ENCODE measurements at places on chromosomes 6 and 20. TPM values are rescaled to one million over a fixed set of nuclear protein-coding genes. Genes with fewer than 3 reads are reported as not detected.
A peak's percentile ranks its signal among the peaks of the same experiment; 100 is the strongest.

DNA sequence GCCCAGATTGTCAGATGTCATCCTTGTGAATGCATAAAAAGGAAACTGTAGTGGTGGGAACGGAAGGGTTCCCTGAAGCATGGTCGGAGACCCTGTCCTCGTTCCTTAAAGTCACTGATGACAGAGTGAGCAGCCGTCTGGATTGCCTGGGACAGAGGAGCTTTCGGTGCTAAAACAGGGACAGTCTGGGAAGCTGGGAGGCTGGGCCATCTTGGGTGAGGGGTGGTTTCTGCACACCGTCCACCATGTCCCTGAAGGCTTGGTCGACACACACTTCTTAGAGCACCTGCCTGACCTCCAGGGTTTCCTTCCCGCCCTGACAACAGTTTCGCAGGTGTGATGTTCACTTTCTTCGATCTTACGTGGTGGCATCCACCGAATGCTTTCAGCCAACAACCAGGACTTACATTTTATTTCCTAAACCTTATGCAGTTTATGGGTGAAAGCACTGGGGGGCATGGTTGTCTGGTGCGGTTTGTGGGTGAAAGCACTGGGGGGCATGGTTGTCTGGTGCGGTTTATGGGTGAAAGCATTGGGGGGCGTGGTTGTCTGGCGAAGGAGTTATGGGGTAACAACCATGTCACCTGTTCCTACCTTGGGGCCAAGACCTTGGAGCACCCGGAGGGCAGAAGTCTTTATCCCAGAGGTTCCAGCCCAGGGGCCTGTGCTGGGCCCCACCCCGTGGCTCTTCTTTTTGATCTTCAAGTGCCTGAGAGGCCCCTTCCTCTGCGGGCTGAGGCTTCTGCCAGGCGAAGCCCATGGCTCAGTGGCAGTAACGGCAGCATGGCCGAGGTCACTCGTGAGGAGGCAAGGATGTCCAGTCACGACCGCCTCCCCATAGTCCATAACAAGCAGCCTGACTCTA is 81.7 kb upstream of the FRMD1 start:
- no peak overlapping the region for H3K27ac ChIP-seq
- H3K36me3 ChIP-seq: no peaks in the 10 kb centered on the region
- H3K4me1 ChIP-seq: no peaks in the 10 kb centered on the region

Gene CYP24A1
- not detected for polyA plus RNA-seq

Gene TMEM200A
- polyA plus RNA-seq: not detected

DNA sequence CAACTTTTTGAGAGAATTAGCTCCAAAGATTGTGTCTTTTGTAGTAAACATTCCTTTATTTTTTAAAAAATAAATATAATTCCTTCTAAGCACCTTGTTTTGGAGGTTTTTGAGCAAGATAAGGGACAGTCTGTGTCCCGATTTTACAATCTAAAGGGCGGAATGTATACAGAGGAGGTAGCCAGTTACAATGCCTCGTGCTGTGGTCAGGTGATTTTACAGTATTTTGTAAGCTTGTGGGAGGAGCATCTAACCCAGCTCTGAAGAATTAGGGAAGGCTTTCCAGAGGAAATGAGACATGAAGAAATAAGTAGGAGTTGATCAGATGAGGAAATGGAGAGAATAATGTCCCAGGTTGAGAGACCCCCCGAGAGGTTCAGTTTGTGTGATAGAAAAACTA is 1.3 kb downstream of the HINT3 start:
- peaks cover 5% of the 10 kb centered on the region for H3K27me3 ChIP-seq
- no peak for DNase-seq
- peaks cover under 1% of the 10 kb centered on the region for H3K4me1 ChIP-seq
- H3K4me3 ChIP-seq: no peak overlapping the region
- H3K27ac ChIP-seq: no peak overlapping the region

Gene ZNF334
- polyA plus RNA-seq: not detected

DNA sequence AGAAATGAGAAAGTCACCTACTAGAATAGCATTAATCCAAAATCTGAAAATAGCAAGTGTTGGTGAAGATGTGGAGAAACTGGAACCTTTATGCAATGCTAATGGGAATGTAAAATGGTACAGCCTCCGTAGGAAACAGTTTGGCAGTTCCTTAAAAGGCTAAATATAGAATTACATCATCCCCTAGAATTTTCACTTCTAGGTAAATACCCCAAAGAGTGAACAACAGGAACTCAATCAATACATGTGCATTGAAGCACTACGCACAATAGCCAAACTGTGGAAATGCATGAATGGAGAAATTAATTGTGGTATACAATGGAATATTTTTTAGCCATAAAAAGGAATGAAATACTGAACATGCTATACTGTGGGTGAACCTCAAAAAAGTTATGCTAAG is 982.0 kb upstream of the FLRT3 start:
- H3K4me1 ChIP-seq: peaks cover 76% of the 10 kb centered on the region
- H3K4me3 ChIP-seq: no peak overlapping the region
- no peaks in the 10 kb centered on the region for H3K36me3 ChIP-seq

DNA sequence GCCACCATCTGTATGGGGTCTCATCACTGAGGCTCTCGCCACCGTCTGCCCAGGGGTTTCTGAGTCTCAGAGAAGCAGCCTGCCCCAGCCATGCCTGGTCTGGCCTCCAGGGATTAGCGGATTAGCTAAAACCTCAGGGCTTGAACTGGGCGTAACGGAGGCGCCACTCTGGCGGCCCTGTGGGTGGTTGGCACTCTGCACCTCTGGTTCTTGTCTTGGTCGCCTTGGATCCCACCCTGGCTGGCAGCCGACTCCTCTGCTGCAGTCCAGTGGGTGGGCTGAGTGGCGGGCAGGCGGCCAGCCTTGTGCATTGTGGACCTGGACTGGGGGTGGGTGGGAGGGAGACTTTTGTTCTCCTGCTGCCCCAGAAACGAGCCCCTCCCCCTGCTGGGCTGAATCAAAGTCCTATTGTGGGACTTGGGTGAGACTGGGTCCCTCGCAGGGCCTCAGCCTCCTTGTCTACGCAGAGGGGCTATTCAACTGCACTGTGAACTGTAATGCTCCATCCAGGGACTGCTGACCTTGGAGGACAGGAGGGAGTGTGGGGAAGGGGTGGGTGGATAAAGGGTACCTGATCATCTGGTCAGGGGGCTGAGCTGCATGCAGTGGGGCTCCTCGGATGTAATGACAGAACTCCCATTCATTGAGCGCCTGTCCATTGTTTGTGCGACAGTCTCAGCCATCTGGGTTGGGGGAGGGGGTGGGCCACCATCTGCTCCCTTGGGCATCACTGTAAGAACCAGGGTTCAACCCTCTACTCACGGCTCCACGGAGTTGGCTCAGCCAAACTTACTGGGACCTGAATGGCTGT is 23.9 kb downstream of the SUN5 start:
- H3K36me3 ChIP-seq: no peaks in the 10 kb centered on the region
- H3K4me1 ChIP-seq: no peaks in the 10 kb centered on the region
- H3K4me3 ChIP-seq: no peak overlapping the region
- no peak for DNase-seq
- H3K27me3 ChIP-seq: no peaks in the 10 kb centered on the region

Gene TOX2
- polyA plus RNA-seq: 0.26 TPM

Gene EPPIN
- not detected for polyA plus RNA-seq

DNA sequence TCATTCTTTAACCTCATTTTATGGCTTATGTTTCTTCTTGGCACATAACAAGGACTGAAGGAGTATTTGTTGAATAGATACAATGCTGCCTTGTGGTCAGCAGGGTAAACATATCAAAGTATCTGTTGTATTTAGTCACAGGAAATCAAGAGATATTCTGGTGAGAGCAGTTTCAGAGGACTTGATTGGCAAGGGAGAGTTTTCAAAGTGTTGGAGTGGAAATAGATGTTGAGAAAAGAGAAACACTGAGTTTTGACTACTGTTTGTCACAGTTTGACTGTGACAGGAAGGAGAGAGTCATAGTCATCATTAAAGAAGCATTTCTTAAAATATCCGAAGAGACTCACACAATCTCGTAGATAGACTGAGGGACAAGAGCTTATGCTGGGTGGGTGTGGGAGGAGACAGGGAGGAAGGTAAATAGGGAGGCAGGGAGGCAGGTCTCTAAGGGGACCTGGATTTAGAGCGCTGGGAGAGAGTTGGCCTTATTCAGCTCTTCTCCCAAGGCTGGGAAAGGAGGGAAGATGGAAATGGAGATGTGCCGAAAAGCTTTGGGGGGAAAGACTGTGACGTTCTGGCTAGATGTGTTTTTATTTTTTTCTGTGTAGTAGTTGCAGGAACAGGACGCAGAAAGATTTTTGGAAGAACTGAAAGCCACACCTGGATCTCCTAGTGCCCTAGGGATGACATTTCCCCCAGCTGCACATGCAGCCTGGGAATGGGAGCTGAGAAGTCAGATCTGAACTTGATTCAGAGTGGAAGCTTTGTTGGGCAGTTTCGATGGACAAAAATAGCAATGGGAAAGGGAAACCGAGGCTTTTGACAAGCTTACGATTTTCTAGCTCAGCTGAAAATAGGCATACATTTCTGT is 65.0 kb upstream of the IFNGR1 start:
- peak overlapping the region; percentile 32 for H3K4me3 ChIP-seq
- peak overlapping the region; percentile 15 for H3K27ac ChIP-seq
- peaks cover 54% of the 10 kb centered on the region for H3K4me1 ChIP-seq
- H3K36me3 ChIP-seq: no peaks in the 10 kb centered on the region

Gene LRFN2
- not detected for polyA plus RNA-seq

DNA sequence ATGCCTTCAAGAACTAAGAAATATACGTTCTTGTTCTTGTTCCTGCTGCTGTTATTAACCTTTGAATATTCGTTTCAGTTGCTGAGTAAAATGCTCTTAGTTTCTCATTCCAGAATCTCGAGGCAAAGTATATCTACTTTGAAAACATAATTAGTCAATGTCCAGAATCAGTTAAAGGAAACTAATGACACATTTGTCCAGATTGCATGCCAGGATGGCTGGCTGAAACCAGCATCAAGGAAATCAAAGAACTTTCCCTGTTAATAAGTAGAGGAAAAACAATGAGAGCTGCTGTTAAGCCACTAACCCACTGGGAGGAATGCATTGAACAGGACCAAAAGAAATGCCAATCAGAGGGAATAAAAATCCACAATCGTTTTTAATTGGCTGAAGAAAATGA is 196.9 kb downstream of the ALDH8A1 start:
- H3K36me3 ChIP-seq: no peaks in the 10 kb centered on the region
- no peak overlapping the region for H3K4me3 ChIP-seq
- no peaks in the 10 kb centered on the region for H3K4me1 ChIP-seq
- DNase-seq: no peak
- H3K27me3 ChIP-seq: no peaks in the 10 kb centered on the region

DNA sequence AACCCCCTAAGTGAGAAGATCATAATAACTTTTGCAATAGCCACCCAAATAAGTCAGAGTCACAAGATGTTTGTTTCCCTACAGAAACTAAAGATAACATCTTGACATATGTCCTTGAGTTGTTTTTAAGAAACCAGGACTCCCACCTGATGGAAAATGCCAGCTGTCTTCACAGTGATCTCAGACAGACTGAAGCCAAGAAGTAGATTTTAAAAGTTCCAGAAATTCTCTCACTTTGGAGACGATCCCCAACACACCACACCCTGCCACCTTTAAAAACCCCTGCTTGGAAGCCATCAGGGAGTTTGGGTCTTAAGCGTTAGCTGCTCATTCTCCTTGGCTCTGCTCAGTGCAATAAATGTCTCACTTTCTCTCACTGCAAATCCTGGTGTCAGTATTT is 63.0 kb downstream of the GPR6 start:
- H3K36me3 ChIP-seq: no peaks in the 10 kb centered on the region
- peaks cover 19% of the 10 kb centered on the region for H3K4me1 ChIP-seq
- H3K27me3 ChIP-seq: no peaks in the 10 kb centered on the region

GRCh38 chr20:19275630-19276071 is 63.2 kb downstream of the SLC24A3 start:
- H3K36me3 ChIP-seq: no peaks in the 10 kb centered on the region
- no peak overlapping the region for H3K27ac ChIP-seq
- H3K4me1 ChIP-seq: no peaks in the 10 kb centered on the region

DNA sequence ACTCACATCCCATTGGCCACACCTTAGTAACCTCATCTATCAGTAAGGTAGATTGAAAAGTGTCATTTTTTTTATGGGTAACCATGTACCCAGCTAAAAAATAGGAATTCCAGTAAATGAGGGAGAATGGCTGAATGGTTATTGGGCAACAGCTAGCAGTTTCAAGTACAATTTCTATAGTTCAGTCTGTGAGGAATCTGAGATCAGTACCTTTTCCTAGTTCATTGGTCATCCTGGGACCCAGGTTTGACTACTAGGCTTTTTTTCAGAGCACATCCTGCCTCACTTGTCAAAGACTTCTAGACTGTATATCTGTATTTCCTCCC is 28.3 kb downstream of the PHF3 start:
- H3K4me1 ChIP-seq: peaks cover 39% of the 10 kb centered on the region
- no peak for DNase-seq
- no peak overlapping the region for H3K27ac ChIP-seq
- H3K4me3 ChIP-seq: no peak overlapping the region

DNA sequence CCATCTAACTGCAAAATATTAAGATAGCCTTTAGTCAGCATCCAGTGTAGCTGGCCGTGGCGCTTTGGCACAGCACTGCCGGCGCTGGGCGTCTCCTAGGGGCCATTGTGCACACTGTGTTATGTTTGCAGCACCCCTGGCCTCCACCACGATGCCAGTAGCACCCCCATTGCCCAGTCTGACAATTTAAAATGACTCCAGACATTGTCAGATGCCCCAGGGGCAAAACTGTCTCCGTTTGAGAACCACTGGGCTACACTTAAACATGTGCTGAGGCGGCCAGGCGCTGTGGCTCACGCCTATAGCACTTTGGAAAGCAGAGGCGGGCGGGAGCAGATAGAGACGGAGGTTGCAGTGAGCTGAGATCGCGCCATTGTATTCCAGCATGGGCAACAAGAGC is 6.0 kb upstream of the MTG2 start:
- H3K36me3 ChIP-seq: peaks cover 8% of the 10 kb centered on the region
- H3K27me3 ChIP-seq: no peaks in the 10 kb centered on the region
- no peak overlapping the region for H3K4me3 ChIP-seq
- no peak overlapping the region for H3K27ac ChIP-seq

- H3K27ac ChIP-seq: no peak overlapping the region
- DNase-seq: no peak
- no peaks in the 10 kb centered on the region for H3K27me3 ChIP-seq
- no peaks in the 10 kb centered on the region for H3K4me1 ChIP-seq
Observed at GRCh38 chr6:161374971-161375873, 101.4 kb upstream of the AGPAT4 start.

GRCh38 chr6:54002116-54002515 is 109.1 kb upstream of the MLIP start:
- H3K27me3 ChIP-seq: peaks cover 5% of the 10 kb centered on the region
- no peak overlapping the region for H3K27ac ChIP-seq

DNA sequence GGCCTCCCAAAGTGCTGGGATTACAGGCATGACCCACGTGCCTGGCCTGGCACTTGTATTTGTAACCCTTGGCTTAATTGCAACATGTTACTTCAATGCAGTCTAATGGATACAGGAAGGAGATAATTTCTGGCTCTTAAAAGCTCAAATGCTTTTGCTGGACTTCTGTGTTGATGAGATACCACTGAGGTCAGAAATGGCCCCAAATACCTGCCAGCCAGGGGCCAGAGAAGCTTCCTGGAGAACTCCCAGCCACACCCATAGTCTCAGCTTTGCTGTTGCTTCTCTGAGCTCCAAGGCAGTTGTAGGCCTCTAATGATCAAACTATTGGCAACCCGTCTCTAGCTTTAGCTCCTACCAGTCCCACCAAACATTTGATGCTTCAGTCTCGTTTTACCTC is 14.2 kb upstream of the ZNFX1 start:
- H3K27me3 ChIP-seq: no peaks in the 10 kb centered on the region
- H3K4me1 ChIP-seq: peaks cover 12% of the 10 kb centered on the region
- peaks cover 64% of the 10 kb centered on the region for H3K36me3 ChIP-seq
- no peak overlapping the region for H3K27ac ChIP-seq

Data from naive B cell (primary cell).